G401 (cell line): ENCODE measurements at places on chromosomes 6 and 20.

GRCh38 chr6:5567352-5567751 lies 306.0 kb downstream of the FARS2 start:
- DNase-seq, result no peak

- DNase-seq, result no peak
Measured at GRCh38 chr20:62815066-62815991, 1.5 kb upstream of the COL9A3 start.

DNA sequence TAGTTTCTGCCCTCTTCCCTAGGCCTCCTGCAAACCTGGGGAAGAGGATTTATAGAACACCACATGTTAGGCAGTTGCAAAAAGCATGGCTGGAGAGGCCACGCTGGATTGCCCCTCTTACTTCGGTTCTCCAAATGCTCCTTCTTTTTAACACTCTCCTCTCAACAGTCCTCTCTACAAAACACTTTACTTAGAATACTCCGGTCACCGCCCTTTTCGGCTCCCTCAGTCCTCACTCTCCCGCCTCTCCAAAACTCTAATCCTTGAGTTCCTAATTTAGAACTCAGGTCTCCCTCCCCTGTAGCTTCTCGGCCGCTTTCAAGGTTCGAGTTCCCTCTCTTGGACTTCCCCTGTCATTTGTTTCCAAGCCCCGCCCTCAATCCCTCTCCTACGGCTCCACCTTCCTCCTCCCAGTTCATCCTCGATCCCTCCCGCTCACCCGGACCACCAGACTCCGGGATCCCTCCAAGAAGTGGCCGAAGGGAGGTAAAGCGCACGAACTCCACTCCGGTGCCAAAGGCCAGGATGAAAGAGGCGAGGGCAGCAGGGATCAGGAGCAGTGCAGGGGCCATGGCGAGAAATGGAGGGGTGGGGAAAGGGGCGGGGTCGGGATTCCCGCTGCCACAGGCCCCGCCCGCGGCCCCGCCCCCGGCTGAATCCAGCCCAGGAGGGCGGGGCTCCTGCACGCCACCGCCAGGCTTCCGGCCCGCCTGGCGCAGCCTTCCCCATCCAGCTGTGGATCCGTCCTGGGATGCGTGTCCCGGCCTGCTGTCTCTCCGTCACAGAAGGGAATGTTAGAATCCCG lies at the start of gene NRM:
Gene NRM (minus strand): TSS at position 582 of the 805 bp plus-strand sequence. CDS start 10 bp downstream, at position 572.
- peak; percentile 84 for DNase-seq

DNA sequence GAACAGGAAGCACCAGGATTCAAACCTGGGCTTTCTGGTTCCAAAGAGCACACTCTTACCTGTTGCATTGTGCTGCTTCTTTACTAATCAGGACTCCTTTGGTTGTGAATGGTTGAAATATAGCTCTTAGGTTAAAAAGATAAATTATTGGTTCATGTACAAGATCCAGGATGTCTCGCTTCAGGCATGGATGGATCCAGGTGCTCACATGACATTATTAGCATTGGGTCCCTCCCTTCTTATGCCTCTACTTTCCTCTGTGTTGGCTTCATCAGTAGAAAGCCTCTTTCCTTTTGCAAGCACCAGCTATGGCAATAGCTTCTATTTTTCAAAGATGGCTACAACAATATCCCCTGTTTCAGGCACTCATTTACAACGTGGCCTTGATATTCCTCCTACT lies 217.7 kb upstream of the SULF2 start:
- no peak for DNase-seq

- DNase-seq, result no peak
Measured at GRCh38 chr20:43458422-43458924, 777 bp downstream of the SRSF6 start.

GRCh38 chr6:163449076-163449475 lies 34.6 kb downstream of the QKI start:
- DNase-seq, result no peak

DNA sequence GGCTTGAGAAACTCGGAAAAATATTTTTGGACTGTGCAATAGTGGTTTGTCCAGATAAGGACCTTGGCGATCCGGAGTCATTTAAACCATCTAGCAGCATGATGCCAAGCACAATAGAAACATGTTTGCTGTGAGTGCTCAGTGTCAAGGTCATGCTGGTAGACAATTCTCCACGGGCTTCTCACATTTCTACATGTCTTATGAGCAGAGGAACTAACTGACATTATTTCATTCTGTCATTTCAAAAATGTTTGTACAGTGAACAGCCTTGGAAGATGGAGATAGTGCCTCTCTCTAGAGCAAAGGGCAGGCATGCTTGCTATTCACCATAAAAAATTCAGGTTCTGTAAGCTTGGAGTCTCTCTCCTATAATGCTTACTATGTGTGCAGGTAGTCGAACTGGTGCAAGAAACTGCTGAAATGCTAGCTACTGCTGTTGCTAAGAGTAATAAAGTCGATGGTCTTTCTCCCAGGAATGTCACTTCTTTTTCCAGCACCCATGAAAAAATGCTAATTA lies 25.4 kb upstream of the CCN2 start:
- DNase-seq, result no peak

GRCh38 chr20:3678198-3678597 lies 3.6 kb downstream of the ADAM33 start:
- no peak for DNase-seq

DNA sequence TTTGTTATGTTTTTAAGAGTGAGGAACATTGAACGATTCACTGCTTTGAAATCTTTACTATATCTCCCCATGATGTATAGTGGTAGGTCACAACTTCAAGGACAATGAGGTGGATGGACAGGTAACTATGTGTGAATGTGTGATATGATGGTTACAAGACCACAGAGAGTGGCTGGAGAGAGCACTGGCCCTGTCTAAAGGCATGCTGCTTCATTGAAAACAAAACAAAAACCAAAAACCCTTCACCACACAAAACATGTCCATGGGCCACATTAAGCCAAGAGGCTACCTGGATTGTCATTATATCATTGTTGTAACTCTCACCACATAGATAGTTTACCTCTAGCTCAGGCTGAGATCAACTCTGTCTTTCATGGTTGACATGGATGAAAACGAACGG lies 180.6 kb upstream of the TENT5A start:
- DNase-seq, result no peak

DNA sequence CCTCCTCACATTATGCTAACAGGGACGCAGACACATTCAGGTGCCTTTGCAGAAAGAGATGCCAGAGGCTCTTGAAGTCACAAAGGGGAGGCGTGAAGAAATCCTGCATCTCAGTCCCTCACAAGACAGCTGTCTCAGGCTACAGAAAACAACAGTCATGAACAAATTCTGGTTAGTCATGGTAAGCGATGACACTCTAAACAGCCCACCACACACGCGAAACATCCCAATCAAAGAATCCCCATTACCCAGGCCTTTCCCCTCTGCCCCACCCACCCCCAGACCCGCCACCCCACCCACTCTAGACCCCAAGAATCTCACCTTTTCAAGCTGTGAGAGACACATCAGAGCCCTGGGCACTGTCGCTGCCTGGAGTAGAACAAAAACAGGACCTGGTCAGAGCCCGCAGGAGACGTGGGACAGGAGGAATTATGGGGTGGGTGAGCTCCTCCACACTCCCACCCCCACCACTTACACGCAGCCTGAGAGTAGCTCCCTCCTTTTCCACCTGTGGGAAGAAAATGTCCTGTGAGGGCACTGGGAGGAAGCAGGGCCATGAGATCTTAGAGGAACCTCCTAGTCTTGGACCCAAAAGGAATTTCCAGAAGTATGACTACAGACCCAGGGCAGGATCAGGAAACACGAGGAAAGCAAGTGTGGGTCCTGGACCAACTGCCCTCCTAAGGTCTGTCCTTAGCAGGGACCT lies 2.7 kb downstream of the HLA-B start:
- no peak for DNase-seq

GRCh38 chr6:41174610-41175009 lies 11.7 kb upstream of the TREM2 start:
- DNase-seq, result no peak

DNA sequence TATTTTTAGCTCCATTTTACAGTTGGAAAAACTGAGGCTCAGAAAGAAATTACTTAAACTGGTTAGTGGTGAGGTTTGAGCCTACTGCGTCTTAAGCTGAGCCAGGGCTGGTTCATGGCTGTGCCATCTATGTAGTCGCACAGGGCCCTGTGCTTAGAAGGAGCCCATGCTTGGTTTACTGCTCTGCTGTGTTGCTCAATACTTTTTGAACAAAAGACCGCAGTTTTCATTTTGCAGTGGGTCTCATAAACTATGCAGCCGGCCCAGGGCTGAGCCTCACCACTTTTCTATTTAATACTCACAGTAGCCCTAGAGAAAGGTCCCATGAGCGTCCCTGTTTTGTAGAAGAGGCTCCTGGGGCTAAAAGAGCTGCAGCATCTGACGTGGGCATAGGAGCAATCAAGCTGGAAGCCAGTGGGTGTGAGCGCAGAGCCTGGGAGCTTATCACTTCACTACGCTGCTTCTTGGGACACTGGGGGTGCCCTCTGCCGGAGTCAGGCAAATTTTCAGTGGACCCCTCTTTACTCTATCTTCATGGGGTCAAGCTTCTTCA lies 501 bp downstream of the SIRPB2 start:
- no peak for DNase-seq

DNA sequence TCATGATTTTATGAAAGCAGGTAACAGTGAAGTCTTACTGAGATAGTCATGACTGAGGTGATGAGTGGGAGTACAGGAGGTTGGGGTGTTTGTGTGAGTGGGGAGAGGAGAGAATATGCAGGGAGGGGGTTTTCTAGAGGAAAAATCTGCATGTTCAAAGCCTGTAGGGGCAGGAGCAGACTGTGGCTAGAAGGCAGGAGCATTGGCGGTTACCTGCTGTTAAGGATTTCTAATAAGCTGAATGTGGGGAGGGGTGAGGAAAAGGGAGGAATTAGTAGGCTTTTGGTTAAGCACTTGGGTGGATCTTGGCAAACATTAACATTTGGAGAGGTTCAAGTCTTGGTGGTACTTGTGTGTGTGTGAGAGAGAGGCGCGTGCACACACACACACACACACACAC lies 70.8 kb downstream of the EYA4 start:
- no peak for DNase-seq

GRCh38 chr6:154516276-154516675 lies 5.8 kb upstream of the CNKSR3 start:
- DNase-seq, result no peak

DNA sequence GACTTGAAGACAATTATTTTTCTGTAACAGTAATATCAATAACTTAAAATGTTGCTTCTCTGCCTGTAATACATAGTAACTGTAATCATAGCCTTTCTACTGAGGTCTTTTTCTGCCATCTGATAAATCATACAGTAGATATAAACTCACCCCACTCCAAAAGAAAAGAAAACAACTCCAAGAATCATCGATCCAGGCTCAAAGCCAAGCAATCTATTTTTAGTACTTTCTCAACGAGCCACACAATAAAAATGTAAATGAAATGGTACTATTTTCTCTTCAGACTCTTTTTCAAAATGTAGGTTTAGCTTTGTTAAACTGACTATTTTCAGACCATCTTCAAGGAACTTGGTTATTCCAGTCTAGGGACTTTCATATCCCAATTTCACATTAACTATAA lies 493.3 kb downstream of the ADGRB3 start:
- DNase-seq, result no peak

DNA sequence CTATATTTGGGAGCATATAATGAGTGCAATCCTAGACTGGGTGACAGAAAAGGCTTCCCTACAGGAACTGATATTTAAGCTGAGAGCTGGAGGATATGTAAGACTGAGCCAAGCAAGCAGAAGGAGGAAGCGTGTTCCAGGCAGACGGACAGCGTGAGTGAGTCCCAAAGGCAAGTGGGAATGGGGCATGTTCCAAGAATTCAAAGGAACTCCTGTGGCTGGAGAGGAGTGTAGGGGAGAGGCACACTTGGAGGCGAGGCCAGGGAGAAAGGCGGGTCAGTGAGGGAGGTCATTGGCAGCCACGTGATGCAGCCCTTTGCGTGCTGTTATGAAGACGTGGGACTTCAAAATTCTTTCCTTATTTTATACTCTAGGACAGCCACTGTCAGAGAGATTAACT lies 27.9 kb upstream of the SGK1 start:
- DNase-seq, result peak; percentile 82

- no peak for DNase-seq
Measured at GRCh38 chr6:20173833-20174792, 38.2 kb downstream of the MBOAT1 start.

DNA sequence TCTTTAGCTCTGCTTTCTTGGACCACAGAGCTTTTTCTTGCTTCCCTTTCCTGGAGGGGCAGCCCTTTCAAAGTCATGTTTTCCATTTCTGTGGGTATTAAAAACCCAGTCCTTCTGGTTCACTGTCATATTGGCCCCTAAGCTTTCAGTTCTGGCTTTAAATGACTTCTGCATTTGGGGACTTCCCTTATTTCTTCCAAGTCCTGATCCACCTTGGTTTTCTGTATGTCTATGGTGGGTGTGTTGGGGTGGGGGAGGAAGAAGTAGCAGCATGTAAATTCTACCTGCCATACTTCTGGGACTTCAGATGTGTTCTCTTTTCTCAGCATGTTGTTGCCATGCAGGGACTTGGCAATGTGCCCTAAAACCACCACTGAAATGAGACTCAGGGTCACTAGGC lies 77.1 kb upstream of the EMILIN3 start:
- no peak for DNase-seq

GRCh38 chr20:63124092-63124781 lies 91.7 kb downstream of the YTHDF1 start:
- DNase-seq, result no peak

DNA sequence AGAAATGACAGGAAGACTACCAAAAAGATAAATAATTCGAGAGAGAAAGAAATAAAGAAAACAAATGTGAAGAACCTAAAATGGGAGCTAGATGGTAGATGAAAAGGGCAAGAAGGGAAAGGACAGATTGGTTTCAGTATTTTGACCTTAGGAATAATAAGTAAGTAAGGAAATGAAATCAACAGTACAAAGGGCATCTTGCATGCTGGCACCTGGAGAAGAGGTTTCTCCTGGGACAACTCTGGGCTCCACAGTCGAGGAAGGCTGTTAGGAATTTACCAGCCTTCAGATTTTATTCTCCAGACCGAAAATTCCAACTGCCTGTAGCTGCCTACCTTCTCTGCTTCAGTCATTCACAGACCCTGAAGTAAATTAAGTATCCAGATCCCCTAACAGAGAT lies 80.5 kb downstream of the SMLR1 start:
- no peak for DNase-seq

DNA sequence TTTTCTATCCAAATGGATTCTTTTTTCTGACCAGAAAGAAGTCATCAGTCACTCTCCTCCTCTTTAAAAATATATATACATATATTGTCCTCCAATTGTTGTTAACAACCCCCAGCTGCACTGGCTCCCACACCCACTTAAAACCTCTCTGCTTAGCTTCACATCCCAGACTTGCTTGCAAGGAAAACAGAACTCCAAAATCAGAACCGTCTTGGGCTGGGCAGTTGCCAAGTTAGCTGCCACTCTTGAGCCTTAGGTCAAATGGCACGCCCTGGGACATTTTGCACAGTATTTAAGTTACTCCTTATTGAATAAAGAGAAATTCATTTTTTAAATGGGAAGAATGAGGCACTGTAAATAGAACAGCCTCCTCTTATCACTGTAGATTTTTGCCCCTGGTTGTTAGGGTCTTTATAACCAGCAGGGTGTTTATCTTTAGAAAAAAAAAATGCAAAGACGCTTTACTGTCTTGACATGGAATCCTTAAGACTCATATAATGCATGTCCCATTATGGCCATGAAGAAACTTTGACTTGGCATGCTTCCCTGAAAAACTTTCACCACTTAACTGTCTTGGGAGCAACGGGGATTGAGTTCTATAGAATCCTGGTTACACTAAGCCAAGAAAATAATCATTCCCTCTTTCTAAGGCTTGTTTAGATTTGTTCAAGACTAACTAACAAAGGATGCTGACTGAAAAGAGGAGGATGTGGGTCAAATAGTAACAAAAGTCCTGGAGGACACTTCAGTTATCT lies 204.5 kb downstream of the ISM1 start:
- DNase-seq, result no peak

GRCh38 chr20:50188879-50189680 lies 1.6 kb upstream of the CEBPB start:
- no peak for DNase-seq
